Muscle of back (tissue), 13 donors: ENCODE measurements at places on chromosomes 2 and 18.
A peak's percentile ranks its signal among the peaks of the same experiment; 100 is the strongest.

DNA sequence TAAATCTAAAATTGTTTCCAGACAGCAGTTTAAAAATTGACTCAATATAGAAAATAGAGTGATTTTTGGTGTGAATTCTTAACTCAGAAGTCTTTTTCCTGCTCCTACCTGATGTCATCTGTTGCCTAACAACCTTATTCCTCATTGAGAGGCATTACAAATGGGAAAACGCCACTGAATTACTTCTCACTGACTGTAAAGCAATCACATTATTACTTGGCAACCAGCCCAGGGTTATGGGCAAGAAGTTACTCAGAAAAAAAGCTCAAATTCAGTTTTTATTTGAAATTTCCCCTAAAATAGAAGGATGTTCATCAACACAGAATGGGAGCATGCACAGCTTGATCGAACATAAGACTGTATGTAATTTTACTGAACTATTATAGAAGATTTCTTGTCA, 201.8 kb upstream of the GULP1 start:
- peak; percentile 7 for DNase-seq

GRCh38 chr18:8856769-8857393, 151.5 kb downstream of the MTCL1 start:
- DNase-seq: no peak

- no peak for DNase-seq
These were observed 766 bp downstream of the TMEM17 start for GRCh38 chr2:62505109-62505749.

- DNase-seq: no peak
These were observed 414.4 kb upstream of the ACVR2A start for GRCh38 chr2:147430408-147430807.

GRCh38 chr2:200456567-200456966, 53.3 kb downstream of the KCTD18 start:
- no peak for DNase-seq

GRCh38 chr2:68258851-68259250, 6.5 kb upstream of the PPP3R1 start:
- no peak for DNase-seq
